ENCODE measurements at places on chromosomes 12 and 14.

GRCh38 chr12:107207931-107208525, 114.7 kb upstream of the CRY1 start:
- no peak for DNase-seq

GRCh38 chr14:100440207-100440631, 117.1 kb downstream of the SLC25A47 start:
- DNase-seq, result no peak

GRCh38 chr12:122089077-122089476, 10.5 kb downstream of the MLXIP start:
- no peak for DNase-seq

DNA sequence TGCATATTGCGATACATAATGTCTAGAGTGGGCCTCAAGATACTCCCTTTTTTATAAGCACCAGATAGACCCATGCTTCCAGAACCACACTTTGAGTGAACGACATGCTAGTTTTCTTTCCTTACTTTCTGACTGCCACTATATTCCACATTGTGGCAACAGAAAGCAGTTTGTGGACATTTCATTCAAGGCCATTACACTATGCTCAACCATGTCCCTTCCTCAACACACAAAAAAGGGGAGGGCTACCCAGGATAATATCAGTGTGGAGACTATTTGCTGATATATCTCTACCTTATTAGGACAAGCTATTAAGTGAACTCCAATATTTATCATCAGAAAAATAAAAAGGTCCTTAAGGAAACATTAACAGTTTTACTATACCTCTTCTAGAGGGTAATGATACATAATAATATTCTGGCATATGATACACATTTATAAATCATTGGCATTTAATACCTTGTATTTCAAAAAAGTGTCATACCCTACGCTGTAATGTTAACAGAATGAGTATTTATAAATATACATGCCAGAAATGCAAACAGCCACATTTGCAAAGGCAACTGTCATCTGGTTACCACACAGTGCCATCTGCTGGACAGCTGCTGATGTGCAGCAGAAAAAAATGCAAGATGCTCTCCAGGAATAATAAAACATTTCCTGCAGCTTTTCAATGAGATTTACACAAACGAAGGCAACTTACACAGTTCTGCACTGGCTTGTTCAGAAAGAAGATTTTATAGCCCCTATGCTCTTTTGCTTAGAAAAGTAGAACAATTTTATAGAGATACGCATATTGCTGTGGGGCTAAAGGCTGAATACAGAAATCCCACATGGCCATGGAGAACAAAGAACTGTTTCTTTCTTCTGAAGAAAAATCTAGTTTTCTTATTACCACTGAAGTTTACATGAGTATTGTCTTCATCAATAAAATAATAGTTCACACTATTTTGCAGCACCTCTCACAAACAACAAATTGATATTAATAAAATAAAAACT, 182.2 kb upstream of the GRIP1 start:
- peak; percentile 6 for DNase-seq

GRCh38 chr14:26933431-26933830, 335.6 kb upstream of the NOVA1 start:
- no peak for DNase-seq

DNA sequence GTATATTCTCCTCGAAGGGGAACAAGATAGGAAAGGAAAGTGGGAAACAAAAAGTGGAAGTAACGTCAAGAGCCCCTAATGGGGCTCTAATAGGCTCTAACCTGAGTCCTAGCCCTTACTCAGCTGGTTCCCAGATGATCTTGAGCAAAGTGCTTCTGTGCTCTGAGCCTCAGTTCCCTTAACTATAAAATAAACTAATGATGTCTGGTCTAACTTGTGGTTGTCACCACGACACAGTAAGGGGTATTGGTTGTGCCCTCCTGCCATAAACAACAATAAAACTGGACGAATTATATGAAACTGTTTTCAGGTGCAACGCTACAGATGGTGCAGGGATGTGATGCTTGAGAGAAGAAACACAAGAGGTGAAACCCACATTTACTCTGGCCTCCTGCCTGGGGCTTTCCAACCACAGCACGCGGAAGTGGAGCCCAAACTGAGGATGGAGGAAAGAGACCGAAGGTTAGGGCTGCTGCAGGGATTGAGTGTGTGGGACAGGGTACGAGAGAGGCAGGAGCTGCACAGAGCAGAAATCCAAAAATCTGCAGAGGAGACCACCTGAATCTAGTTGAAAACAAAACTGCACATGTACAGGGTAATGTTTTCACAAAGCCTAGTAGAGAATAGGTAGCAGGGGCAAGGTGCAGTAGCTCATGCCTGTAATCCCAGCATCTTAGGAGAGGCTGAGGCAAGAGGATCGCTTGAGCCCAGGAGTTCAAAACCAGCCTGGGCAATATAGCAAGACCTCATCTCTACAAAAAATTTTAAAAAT, 45.6 kb upstream of the BCL2L14 start:
- DNase-seq, result no peak

- DNase-seq, result no peak
These were observed 52.3 kb downstream of the IPO8 start for GRCh38 chr12:30643366-30643765.

DNA sequence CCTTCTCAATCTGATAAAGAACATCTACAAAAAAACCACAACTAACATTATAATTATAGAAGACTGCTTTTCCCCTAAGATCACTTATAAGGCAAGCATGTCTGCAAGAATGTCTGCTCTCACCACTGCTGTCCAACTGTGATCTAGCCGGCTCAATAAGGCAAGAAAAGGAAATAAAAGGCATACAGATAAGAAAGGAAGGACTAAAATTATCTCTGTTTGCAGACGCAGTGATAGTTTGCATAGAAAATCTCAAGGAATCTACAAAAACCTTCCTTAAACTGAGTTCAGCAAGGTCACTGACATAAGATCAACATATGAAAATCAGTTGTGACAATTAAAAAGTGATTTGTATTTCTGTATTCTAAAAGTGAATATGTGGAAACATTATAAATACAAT, 138.0 kb upstream of the EGLN3 start:
- no peak for DNase-seq

- no peak for DNase-seq
These were observed 70.4 kb upstream of the USP44 start for GRCh38 chr12:95621725-95622124.

DNA sequence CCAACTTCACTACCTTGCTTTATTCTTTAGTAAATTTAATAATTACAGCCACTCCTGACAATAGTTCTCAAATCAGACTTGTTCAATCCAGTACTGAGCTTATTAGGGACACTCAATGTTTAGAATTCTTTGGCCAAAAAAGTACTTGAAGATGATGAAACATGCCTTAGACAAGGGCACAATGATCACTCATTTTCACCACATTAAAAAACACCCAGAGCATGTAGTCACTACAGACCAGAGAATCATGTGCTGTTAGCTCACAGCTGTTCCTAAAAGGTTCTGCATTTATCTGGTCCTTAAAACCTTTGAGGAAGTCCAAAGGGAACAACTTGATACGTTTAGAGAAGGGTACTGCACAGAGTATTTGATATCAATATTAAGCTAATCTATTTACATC, 98.7 kb downstream of the INSM2 start:
- no peak for DNase-seq

GRCh38 chr12:80151131-80151530, 51.8 kb downstream of the OTOGL start:
- no peak for DNase-seq

DNA sequence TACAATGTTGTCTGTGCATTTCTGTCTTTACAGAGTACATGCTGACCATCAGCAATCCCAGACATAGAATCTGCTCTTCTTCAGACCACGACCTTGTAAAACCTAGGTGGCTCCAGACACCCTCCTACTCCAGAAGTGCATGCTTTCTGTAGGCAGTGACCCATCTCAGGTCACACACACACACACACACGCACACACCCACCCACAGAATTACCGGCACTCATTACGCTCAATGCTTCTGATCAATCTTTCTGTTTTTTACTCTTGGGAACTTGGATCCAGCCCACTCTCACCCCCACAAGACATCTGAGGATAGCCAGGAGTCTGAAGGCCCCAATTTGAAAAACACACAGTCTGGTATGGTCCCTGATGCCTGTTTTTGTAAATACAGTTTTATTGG, 7.5 kb upstream of the TSPAN9 start:
- no peak for DNase-seq

- no peak for DNase-seq
These were observed 352.4 kb upstream of the CLEC14A start for GRCh38 chr14:38608244-38608643.

GRCh38 chr12:48143898-48144297, 13.4 kb downstream of the ASB8 start:
- no peak for DNase-seq

GRCh38 chr14:99887407-99887806, 94.2 kb downstream of the EML1 start:
- DNase-seq, result no peak

- DNase-seq, result no peak
These were observed 56.1 kb downstream of the TRAF3 start for GRCh38 chr14:102833341-102833740.

- no peak for DNase-seq
These were observed 450 bp downstream of the DDN start for GRCh38 chr12:48998497-48999353.

- no peak for DNase-seq
These were observed 144.8 kb downstream of the ASCL1 start for GRCh38 chr12:103102225-103102744.

- DNase-seq, result no peak
These were observed 6.8 kb upstream of the SLC4A8 start for GRCh38 chr12:51417826-51418225.

DNA sequence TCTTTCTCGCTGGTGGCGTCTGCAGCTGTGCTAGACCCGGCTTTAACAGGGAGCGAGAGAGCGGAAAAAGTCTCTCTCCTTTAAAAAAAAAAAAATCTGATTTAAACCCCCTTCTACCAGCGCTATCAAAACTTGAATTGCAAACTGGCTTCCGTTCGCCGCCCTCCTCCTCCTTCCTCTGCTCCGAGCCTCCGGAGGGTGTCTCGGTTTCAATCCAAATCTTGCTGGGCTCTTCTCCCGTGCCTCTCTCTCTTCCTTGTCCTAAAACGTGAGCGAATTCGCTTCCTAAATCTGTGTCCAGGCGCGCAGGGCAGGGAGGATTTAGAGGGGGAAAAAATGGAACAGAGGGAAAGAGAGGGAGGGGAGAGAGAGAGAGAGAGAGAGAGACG, 272 bp downstream of the TBX3 start:
- DNase-seq, result no peak

GRCh38 chr14:53247596-53248370, 94.7 kb upstream of the DDHD1 start:
- DNase-seq, result no peak

DNA sequence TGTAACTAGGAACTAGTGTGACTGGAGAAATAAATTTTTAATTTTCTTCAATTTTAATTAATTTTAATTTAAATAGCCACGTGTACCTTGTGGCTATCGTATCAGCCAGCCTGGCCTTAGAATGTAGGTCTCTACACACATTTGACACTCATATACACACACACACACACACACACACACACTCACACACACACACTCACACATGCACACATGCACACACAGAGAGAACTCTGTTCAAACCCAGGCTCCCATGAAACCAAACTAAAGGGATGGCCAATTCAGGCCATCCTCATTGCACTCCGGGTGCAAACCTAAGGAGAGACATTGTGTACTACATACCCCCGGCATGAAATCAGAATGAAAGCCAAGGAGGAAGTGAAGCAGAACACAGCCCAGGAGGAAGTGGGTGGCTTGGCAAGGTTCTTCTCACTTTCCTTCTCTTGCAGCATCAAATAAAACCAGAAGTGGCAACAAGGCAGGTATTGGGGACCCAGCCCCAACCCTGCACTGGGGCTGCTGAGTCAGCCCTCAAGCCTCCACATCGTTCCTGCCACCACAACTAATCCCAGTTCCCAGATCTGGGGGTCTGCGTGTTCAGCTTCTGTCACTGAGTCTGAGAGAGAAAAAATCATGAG, 26.2 kb upstream of the CHPT1 start:
- DNase-seq, result no peak

GRCh38 chr12:102876883-102877282, 40.2 kb downstream of the PAH start:
- no peak for DNase-seq

DNA sequence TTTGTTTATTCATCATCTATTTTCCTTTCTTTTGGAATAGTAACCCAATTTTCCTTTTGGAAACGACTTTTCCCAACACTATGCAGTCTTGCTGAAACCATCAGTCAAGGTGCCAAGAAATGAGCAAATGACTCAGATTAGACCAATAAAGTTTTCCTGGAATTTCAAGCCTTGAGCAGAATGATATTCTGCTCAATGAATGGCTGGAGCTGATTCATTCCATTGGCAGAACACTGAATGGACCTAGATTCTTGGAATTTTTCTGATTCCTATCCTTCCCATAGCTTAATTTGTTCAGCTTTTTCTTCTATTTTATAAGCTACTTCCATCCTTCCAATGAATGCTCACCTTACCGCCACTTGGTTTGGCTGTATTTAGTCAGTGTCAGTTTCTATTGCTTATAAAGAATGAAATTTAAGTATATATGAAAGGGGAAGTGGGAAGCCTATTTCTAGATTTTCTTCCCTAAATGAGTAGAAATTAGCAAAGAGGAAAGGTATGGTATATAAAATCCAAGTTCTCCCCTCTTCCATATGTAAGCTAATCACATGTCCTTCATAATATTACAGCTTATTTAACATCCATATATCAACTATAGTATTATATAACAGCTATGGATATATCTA, 89.0 kb downstream of the C14orf39 start:
- no peak for DNase-seq

GRCh38 chr12:122842505-122843405, 7.5 kb downstream of the HIP1R start:
- no peak for DNase-seq

DNA sequence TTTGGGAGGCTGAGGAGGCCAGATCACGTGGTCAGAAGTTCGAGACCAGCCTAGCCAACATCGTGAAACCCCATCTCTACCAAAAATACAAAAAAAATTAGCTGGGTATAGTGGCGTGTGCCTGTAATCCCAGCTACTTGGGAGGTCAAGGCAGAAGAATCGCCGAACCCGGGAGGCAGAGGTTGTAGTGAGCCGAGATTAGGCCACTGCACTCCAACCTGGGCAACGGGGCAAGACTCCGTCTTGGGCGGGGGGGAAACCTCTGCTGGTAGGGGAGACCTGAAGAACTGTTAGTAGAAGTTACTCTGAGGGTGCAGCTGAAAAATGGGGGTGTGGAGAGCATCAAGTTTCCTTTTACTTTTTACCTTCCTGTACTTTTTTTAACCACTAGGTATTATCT, 2.2 kb upstream of the LRP1 start:
- no peak for DNase-seq

- no peak for DNase-seq
These were observed 192.9 kb downstream of the C12orf75 start for GRCh38 chr12:105523164-105524057.

DNA sequence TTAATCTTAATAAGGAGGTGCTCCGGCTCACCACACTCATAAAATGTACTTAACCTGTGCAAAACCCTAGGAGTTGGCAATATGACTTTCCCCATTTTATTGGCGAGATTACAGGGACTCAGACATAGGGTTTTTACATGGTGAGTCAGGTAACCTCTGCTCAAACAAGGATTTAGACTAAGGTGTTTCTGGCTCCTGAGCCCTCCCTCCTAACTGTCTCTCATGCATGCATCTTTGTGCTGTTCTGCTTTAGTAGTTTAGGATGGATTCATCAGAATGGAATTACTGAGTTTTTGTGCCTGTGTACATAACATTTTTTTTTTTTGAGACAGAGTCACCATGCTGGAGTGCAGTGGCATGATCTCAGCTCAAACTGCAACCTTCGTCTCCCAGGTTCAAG, 993.3 kb upstream of the TMEM132C start:
- no peak for DNase-seq
